CD4-positive, alpha-beta T cell treated with Interleukin-6 for 4 hours (primary cell): ENCODE measurements at places on chromosomes 11 and 22.

DNA sequence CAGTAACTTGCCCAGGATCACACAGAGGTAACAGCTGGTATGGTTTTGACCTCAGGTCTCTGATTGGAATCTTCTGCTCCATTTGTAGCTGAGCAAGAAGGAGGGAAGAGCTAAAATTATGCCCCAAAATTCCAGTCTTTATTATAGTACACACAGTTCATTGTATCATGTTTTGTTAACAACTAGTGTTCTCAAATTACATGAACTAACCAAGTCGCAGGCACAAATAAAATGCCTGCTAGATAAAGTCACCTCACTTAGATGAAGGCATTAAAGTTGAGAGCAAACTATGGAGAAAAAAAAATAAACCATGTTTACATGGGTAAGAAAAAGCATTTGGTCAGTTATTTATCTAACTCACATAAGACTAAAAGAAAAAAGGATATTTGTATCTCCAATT lies 58.8 kb downstream of the PDGFD start:
- DNase-seq = no peak

GRCh38 chr11:46422588-46422987 lies 31.0 kb upstream of the CHRM4 start:
- no peak for DNase-seq

DNA sequence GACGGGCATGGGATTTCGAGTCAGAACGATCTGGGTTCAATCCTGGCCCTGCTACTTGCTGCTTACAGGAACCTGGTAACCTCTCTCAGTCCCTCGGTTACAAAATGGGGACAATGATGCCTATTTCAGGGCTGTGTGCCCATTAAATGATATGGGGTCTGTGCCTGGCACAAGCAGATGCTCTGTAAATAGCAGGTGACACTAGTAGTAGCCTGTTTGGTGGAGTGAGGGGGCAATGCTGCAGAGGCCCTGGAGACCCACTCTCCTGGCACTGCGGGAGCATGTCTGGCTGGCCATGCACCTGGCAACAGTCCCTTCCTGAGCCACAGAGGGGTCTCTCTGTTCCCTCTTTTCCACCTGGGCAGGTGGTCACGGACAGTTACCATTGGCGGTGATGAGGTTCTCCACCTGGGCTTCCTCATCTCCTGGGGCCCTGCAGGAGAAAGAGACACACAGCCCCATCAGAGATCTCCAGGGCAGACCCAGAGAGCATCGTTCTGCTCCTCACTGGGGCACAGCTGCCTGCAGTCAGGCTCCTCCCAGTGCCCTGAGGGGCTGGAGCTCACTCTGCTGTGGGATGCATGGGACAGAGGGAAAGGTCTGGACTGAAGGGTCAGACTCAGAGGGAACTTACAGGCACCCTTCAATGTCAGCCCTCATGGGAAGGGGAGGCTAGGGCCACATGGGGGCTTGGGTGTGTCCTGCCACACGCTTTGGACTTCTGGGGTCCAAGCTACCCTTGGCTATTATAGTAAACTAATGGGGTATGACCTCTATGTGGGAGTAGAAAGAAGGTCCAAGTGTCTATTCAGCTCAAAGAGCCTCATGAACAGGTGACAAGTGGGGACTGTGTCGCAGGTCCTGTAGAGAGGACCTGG lies 15.6 kb upstream of the FXYD2 start:
- DNase-seq = no peak

DNA sequence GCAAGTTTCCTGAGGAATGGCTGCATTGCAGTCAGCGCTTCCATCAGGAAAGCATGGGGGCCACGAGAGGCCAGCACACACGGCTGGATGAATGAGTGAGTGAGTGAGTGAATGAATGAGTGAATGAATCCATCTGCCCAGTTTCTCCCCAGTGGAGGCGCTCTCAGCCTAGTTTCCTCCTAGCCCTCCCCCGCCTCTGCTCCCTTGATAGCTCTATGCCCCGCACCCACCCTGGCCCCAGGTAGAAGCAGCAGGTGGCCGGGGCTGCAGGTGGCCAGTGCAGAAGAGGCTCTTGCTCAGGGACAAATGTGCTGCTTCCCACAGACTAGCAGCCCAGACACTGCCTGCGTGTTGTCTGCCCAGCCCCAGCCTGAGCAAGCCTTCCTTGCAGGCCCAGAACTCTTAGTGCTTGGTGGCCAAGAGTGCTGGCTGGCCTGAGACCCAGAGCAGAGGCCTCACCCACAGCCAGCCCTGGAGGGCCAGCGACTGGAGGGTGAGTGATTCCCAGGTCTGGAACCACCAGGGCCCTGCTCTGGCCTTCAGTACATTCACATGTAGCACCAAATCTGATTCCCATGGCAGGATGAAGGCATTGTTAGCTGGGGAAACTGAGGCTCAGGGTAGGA lies 31.1 kb upstream of the PDGFB start:
- DNase-seq = no peak

DNA sequence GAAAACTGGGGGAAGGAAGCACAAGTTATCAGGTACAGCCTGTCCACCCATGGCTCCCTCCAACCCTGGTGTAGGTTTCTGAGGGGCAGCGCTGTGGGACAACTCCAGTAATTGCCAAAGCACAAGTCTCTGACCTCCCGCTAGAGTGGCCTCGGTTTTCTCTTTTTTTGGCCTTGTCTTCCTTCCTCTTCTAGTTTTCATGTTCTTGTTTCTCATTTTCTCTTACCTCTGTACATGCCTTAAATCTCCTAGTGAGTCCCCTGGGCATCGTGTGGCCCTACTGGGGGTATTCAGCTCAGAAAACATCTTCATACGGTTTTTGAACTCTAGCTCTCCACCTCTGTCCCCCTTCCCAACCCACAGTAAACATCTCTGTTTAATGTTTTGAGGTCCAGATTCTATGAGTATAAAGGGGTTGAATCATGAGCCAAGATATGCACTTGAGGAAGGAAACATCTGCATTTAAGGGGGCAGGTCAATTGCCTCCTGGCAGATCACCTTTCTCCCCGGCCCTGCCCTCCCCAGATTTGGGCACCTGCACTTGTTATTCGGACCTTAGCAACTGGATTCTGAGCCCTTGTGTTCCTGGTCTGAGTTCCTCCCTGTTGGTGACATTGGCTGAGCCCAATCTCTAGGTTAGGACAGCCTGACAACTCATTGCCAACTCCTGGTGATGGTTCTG lies 8.4 kb upstream of the LMO2 start:
- no peak for DNase-seq

DNA sequence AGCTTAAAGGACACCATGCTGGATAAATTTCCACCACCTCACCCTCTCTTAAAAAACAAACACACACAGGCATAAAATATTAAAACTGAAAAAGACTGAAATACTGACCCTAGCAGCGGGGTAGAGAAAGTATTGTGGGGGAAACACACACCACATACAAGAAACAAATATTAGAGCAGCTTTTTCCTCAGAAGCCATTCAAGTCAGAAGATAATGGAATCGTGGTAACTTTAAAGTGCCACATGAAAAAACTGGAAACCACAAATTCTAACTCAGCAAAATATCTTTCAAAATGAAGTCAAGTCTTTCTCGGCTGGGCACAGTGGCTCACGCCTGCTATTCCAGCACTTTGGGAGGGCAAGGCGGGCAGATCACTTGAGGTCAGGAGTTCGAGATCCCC lies 223.2 kb downstream of the DYNC2H1 start:
- no peak for DNase-seq

DNA sequence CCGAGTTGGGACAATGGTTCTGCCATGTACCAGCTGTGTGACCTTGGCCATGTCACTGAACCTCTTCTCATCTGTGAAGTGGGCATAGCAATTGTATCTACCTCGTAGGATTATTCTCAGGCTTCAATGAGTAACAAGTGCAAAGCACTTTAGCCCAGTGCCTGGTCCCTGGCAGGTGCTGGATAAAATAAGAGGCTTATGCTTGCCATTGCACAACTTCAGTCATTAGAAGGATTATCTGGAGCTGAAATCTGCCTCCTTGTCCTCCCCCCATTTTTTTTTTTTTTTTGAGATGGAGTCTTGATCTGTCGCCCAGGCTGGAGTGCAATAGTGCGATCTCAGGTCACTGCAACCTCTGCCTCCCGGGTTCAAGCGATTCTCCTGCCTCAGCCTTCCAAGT lies 7.2 kb downstream of the SMTNL1 start:
- DNase-seq = no peak

DNA sequence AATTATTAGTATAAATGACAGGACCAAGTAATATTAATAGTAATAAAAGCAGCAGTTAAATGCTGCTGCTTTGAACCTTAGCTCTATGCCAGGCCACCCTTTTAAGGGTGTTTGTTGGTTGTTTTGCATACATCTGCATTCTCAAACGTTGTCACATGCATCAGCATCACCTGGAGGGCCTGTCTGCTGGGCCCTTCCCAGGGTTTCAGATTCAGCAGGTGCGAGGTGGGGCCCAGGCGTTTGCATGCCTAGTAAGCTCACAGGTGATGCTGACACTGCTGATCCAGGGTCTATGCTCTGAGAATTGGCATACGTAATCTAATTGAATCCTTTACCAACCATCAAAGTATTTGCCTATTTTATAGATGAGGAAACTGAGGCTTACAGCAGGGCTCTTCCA lies 246.5 kb downstream of the CADM1 start:
- no peak for DNase-seq

GRCh38 chr11:128098781-128099180 lies 488.6 kb downstream of the ETS1 start:
- DNase-seq = no peak

DNA sequence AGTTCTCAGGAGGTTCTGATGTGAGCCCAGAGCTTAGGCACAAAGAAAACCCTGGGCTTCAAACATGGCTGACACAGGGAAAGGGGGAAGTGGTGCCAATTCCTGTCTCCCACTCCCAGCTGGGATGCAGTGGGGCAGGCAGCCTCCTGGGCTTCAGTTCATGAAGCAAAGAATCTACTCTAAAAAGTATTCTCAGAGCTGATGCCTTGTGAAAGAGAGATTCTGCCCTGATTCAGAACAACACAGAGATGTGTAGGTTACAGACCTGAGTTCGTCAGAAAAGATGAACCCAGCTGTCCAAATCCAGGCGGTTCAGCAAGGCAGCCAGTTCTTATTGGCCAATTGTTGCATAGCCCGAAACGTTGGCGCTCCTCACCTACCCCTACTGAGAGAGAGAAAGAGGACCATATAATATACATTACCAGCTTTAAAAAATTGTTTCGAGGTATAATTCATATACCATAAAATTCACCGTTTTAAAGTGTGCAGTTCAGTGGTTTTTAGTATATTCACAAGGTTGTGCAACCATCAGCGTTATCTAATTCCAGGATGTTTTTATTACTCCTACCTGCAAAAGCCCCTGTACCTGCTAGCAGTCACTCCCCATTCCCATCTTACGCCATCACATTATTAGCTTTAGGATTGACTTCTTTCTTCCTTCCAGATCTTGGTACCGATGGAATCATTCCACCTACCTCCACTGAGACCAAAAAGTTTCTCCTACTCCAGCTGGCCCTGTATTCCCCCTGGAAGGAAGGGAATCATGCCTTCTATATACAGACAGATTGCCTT lies 7.2 kb upstream of the TLCD5 start:
- DNase-seq = no peak

DNA sequence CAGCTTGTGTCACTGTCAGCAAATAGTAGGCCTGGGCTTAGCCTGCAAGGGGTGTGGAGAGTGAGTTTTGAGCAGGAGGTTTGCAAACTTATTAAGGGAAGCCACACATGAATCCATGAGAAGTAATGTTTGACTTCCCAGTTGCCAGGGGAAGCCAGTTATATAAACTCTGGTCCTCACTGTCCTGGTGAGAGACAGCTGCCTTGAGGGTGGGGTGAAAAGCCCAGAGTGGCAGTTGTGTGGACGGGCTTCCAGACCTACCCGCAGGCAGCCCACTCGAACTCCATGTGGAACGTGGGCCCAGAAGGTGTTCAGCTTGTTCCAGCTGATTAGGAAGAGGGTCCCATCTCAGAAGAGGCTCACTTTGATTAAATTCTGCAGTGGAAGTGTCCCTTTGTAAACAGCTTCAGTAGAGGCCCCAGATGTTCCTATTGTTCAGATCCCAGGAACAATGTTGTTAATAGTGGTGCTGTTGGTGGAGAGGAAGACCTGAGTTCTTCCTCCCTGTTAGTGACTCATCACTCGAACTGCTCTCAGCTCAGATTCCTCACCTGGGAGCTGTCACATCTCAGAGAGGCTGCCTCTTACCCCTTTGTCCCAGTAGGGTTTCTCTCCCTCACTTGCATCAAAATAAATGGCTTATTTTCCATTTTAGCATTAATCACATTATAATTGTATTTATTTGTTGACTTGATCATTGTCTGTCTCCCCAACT lies 63.4 kb downstream of the GRAMD1B start:
- no peak for DNase-seq
